ENCODE measurements at places on chromosomes 3 and 15.

GRCh38 chr15:40785164-40785563 is 15.4 kb downstream of the C15orf62 start:
- no peak for DNase-seq

DNA sequence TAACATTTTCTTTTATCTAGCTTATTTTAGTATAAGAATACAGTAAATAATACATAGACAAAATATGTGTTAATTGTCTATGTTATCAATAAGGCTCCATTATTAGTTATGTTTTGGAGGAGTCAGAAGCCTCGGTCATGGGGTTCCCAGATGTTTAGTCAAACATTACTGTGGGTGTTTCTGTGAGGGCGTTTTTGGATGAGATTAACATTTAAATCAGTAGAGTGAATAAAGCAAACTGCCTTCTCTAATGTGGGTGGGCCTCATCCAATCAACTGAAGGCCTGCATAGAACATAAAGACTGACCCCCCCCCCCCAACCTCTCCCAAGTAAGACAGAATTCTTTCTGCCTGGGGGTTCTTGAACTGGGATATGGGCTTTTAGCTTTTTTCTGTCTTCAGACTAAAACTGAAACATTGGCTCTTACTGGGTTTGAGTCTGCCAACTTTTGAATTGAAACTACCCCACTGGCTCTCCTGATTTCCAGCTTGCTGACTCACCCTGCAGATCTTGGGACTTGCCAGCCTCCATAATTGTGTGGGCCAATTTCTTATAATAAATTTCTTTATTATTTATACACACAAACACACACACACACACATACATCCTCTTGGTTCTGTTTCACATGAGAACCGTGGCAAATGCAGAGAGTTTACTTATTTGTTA is 192.0 kb downstream of the TPRG1 start:
- no peak for DNase-seq

- DNase-seq, result no peak
These were observed 66.3 kb downstream of the FHIT start for GRCh38 chr3:61184956-61185355.

DNA sequence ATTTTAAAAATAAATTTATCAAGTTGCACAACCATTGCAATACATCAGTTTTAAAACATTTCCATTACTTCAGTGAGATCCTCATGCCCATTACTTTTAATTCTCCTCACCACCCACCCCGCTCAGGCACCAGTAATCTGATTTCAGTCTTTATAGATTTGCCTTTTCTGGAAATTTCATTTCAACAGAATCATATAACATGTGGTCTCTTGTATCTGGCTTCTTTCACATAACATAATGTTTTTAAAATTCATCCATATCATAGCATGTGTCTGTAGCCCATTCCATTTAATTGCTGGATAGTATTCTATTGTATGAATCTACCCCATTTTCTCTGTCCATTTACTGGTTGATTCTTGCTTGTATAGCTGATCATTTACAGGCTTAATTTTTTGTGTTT is 110.3 kb upstream of the TMEM108 start:
- DNase-seq, result no peak

DNA sequence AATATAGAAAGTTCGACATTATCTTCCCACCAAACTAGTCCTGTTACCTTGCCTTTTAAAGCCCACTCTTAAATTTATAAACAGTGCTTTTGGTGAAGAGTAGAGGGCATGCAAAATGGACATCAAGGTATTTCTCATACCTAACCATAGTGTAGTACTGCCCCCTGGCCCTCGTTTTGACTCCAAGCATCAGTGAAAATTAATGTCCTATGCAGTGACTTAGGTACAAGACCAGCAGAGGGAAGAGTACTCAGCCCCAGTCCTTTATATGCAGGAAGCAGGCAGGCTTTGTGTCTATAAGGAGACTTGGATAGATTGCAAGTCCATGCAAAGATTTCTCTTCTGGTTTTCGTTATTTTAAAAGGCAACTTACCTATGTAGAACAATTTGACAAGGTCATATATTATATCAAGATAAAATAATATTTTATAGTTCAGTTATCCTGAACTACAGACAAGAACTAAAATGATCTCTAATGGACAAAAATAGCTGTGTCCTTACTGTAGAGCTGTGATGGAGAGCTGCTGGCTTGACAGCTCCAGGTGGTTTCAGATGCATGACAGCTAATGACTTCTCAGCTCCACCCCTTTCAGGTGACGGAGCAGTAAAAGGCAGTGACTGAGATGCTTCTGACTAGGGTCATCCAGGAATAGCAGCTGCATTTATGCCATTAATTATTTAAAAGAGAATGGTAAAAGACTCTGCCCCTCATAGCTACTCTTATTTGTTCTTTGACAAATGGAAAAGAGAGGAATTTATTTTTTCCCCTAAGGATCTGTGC is 646.1 kb downstream of the SQOR start:
- DNase-seq, result no peak

GRCh38 chr3:120416868-120417267 is 33.9 kb downstream of the FSTL1 start:
- no peak for DNase-seq

- no peak for DNase-seq
These were observed 59.7 kb downstream of the C3orf70 start for GRCh38 chr3:185093116-185093515.

DNA sequence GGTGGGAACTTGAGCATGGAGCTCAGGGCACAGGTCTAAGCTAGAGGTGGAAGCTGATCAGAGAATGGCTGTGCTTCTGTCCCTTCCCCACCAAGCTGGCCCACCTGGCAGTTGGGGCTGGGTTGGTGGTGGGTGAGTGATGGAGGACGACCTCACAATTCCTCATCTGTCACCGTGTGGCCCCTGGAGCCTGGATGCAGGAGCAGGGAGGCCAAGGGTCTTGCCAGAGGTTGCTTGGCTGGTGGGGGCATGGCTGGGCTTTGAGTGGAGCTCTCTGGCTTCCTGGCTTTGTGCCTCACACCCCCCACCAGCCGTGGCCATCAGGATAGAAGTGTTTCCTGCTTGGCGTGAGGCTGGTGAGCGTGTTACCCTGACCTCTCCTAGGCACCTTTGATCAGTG is 36.0 kb downstream of the FBLN2 start:
- DNase-seq, result no peak

DNA sequence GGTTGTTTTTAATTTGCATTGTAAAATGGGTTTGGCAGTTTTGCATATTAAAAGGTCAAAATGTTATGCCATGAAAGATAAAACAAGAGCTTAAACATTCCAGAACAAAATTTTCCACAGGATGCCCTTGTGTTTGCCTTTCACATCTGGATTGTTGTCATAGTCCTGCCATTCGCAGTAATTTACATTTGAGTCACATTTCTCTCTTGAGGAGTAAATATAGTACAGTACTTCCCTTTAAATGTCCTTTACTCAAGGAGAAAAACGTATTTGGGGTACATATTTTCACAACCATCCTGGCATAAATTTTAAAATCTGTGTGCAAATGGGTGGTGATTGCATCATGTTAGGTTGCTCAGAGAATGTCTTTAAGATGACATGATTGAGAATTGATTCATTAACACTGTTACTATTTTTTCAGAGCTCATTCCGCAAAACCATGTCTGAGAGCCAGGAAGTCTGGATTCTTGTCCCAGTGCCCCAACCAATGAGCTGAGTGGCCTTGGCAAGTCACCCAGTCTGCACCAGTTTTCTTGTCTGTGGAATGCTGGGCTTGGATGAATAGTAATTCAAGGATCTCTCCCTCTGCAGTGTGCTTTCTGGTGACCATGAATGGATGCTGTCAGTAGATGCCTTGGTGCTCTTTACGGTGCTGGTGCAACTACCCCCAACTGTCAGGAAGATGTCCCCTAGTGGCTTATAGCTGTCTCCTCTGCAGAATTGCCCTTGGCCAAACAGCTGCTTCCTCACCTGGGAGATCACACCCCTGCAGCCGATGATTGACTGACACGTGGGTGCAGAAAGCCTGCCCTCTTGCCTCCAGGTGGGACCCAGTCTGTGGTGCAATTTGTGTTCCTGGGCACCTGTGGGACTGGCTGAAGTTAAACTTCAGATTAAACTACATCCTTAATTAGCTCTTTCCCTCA is 43.0 kb downstream of the ABHD5 start:
- no peak for DNase-seq

DNA sequence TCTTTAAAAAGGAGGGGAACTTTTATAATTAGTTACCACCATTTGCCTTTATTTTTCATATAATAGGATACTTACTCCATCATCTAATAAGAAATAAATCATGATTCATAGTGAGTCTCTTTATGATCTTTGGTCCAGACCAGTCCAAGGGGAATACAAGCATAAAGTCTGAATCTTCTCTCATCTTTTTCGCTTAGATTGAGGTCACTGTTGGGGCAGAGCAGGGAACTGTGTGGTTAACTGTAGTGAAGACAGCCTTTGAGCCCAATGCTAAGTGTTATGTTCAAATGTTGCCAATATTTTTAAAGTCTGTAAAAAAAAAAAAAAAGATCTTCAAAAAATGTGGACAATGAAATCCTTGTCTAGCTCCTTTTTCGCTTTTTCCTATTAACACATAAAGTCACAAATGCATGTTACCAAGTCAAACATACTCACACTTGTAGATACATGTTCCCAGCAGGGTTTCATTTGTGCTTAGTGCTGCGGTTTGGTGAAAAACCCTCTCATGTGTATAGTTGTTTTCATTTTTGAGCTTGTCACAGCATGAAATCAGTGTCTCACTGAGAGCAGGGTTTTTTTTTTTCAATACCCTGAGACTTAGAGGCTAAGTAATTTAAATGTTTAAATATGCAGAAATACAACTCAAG is 72.1 kb downstream of the EPHA3 start:
- DNase-seq, result no peak
